Glutamatergic neuron (in vitro differentiated cells): ENCODE measurements at places on chromosomes 1 and 21. TPM values are rescaled to one million over a fixed set of nuclear protein-coding genes. Genes with fewer than 3 reads are reported as not detected.

GRCh38 chr1:229900220-229900619, 166.8 kb upstream of the GALNT2 start:
- DNase-seq, result no peak

GRCh38 chr1:45880930-45881329, 77.5 kb downstream of the MAST2 start:
- no peak for DNase-seq

DNA sequence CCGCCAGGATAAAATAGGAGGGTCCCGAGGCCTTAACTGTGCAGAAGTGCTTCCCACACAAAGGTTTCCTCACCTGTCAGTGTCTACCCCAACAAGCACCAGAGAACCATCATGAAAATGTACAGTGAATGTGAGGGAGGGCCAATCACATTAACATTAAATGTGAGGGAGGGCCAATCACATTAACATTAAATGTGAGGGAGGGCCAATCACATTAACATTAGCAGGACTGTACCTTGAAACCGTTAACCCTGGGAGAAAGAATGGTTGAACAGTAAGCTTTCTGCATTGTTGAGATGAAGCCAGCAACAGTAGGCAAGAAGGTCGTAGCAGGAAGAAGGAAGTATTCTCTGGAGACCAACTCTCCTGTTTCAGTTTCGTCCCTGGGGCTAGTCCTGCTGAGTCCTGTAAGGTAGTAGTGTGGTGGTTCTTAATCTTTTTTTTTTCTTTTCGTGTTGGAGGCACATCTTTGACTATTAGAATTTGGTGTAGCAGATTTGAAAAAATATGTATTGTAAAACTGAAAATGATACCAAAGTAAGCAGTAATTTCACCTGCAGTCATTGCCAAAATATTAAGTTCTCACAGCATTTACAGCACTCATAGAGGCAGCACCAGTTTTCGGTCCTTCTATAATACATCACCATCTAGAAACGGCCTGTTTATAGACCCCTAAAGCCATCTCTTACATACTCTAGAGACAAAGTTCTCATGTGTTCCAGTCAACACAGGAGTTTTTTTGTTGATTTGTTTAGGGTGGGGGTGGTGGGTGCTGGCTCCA, 98.6 kb upstream of the PPP2R5A start:
- DNase-seq, result no peak

- DNase-seq, result no peak
Observed at GRCh38 chr1:53330819-53331218, 2.9 kb upstream of the LRP8 start.

GRCh38 chr1:194117582-194117981, 931.2 kb upstream of the B3GALT2 start:
- no peak for DNase-seq

GRCh38 chr1:79287982-79288381, 281.5 kb upstream of the ADGRL4 start:
- no peak for DNase-seq

DNA sequence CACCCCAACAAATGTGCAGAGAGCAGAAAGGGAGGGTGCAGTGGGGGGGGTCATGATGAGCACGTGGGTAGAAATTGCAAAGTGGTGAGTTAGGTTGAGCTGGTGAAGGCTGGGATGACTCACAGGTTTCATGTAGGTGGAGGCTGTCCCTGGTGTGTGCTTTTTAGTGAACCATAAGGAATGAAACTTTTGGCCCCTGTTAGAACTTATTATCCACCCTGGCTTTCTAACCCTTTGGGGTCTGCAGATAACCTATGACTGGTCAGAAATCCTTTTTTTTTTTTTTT, 46.9 kb downstream of the DOP1B start:
- DNase-seq, result no peak

DNA sequence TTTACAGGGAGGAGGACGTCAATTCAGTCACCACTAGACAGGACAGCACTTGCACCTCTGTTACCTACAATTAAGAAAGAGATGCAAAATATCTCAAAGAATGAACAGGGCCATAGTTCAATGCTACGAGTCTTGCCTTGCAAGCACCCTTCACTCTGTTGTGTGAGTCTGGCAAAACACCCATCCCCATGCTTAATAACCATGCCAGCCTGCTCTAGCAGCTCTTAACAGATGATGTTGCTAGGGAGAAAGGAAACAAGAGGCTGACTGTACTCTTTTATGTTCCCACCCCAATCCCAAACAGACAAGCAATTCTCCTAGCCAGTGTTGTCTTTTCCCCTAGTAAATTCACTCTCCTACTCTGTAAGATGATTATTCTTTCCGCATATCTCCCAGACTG, 5.3 kb downstream of the CBR1 start:
- no peak for DNase-seq

- DNase-seq, result no peak
Observed at GRCh38 chr1:27176323-27176722, 21.4 kb upstream of the SLC9A1 start.

GRCh38 chr1:223230161-223230881, 87.3 kb upstream of the TLR5 start:
- DNase-seq, result no peak

GRCh38 chr1:19616489-19616888, 27.6 kb upstream of the NBL1 start:
- DNase-seq, result no peak

GRCh38 chr1:68173936-68174737, 58.2 kb downstream of the WLS start:
- DNase-seq, result no peak

DNA sequence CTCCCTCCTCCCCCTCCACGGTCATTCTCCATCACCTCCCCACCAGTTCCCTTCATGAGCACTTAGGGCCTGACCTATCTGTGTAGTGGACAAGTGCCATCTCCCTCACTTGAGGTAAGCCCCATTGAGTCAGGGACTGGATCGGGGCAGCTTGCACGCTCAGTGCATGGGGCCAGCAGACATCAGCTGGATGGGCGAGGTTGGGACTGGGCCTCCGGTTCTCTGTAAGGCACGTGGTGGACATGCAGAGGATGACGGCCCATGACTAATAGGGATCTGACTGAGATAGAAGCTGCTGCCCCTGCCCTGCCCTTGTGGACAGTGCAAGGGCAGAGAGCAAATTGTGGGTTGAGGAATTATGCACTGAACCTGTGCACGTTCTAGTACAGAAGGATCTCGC, 120.4 kb upstream of the C1orf174 start:
- no peak for DNase-seq

The GPR37L1 gene
- total RNA-seq, result not detected

The PIGR gene
- total RNA-seq, result not detected

The S100B gene
- not detected for total RNA-seq

The C1QC gene
- total RNA-seq, result not detected
